Left renal pelvis (tissue), 4 donors: ENCODE measurements at places on chromosomes 16 and 17. TPM values are rescaled to one million over a fixed set of nuclear protein-coding genes. Genes with fewer than 3 reads are reported as not detected.
A peak's percentile ranks its signal among the peaks of the same experiment; 100 is the strongest.

The ZNF385C gene
- 5.2 TPM for polyA plus RNA-seq

The PRSS27 gene
- polyA plus RNA-seq, result 0.89 TPM

DNA sequence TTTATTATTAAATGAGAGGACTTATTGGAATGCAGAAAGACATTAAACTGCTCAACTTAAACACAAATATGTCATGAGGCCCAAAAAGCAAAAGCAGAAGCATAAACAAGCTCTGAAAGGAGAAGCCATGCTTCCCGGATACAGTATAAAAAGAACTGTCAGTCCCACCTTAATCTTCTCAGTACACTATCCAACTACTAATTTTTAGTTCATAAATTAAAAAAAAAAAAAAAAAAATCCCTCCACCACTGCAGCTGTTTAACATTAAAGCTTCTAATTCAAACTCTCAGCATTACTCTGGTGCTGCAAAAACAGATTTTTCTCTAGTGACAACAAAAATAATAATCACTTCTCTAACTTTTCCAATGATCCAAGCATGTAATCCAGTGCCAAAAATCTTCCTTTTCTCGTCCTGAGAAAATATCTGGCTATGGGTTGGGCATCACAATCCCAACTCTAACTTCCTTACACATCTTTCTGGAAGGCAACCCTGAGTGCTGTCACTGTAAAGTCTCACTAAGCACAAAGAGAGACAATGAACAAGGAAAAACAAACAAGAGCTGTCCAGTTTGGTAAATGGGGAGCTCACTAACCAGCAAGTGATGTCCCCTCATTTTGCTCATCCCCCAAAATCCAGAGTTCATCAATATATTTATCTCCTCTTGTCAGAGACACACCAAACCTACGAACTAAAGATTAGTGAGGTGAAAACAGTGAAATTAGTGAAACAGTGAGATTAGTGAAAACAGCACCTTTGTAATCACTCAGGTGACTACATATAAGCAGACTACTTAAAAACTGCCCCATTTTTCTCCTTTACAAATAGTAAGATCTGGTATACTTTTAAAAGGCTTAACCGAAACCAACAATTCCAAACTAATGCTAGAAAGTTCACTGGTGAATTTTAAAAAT lies 5.5 kb downstream of the USP32 start:
- DNase-seq, result no peak

DNA sequence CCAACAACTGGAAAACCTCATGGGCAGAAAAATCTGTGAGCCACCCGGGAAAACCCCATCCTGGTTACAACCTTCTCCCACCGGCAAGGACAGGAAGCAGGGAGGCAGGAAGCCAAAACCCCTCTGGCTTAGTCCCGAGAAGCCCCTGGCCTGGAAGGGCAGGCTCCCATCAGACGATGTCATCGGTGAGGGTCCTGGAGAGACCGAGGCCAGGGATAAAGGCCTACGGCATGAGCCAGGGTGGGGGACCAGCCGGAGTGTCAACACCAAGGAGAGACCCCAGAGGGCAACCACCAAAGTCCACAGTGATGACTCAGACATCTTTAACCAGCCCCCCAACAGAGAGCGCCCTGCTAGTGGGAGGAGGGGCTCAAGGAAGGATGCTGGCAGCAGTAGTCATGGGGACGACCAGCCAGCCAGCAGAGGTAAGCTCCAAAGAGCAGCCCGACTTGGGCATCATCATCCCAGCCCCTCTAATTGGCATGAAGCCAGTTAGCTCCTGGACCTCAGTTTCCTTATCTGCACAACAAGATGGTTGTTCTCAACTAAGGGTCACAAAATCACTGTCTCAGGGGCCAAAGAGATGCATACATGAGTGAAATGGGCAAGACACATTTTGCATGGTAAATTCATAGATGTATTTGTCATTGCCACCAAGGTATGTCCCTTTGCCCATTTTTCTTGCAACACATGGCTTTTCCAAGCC lies 190.7 kb downstream of the KATNIP start:
- DNase-seq, result no peak

DNA sequence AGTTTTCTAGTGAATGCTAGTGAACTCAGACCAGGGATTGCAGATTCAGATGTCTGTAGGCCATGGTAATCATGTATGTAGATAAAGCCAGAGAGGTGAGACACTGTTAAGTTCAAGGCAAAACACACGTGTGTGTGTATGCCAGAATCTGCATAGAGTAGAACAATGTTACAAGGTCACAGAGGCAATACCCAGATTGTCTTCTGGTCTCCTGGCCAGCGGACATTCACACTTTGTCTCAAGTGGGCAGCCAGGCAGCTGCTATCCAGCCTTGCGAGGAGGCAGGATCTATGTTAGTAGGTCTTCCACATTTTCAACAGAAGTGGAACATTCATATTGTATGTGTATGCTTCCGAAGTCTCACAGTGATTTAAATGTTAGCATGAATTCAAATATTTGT lies 244.4 kb downstream of the FTO start:
- DNase-seq, result no peak

- peak; percentile 45 for DNase-seq
These were observed 150.3 kb downstream of the ASIC2 start for GRCh38 chr17:33142705-33143299.

- no peak for DNase-seq
These were observed 183.0 kb downstream of the TMEM114 start for GRCh38 chr16:8407351-8407750.

DNA sequence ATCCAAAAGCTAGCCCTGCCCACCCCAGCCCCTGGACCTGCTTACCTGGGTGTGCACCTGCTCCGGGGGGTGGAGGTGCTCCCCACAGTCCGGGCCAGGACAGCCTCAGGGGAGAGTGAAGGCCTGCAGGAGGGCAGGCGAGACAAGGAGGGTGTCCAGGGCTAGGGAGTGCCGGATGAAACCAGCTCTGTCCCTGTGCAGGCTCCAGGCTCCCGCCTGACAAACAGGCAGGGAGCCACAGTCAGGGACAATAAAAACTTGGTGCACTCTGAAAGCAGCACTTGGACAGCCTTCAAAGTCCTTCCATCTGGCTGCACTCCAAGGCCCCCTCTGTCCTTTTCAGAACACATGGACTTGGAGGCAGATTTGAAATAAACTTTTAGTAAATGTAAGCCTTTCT lies 3.9 kb downstream of the PAQR4 start:
- DNase-seq, result no peak

The HOXB3 gene
- 137 TPM for polyA plus RNA-seq

- DNase-seq, result no peak
These were observed 105.3 kb downstream of the AMFR start for GRCh38 chr16:56320056-56320455.

- no peak for DNase-seq
These were observed 97.0 kb upstream of the C16orf82 start for GRCh38 chr16:26969589-26970231.

GRCh38 chr16:28531777-28532744 lies 6.7 kb downstream of the NUPR1 start:
- DNase-seq, result no peak

DNA sequence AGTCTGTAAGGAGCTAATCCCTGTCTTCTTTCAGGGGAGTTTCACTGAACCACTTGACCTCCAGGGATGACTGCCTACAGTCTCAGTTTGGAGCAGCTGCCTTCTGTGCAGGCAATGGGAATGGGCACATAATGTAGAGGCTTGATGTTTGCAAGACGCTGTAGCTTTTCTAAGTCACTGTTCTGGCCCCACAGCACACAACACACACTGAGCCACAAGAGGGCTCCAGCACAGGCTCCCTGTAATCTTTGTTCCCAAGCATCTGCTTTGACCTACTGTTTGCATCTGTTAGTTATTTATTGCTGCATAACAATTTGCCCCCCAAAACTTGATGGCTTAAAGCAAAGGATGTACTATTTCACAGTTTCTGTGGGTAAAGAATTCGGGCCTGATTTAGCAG lies 419.0 kb upstream of the ASIC2 start:
- DNase-seq, result no peak

DNA sequence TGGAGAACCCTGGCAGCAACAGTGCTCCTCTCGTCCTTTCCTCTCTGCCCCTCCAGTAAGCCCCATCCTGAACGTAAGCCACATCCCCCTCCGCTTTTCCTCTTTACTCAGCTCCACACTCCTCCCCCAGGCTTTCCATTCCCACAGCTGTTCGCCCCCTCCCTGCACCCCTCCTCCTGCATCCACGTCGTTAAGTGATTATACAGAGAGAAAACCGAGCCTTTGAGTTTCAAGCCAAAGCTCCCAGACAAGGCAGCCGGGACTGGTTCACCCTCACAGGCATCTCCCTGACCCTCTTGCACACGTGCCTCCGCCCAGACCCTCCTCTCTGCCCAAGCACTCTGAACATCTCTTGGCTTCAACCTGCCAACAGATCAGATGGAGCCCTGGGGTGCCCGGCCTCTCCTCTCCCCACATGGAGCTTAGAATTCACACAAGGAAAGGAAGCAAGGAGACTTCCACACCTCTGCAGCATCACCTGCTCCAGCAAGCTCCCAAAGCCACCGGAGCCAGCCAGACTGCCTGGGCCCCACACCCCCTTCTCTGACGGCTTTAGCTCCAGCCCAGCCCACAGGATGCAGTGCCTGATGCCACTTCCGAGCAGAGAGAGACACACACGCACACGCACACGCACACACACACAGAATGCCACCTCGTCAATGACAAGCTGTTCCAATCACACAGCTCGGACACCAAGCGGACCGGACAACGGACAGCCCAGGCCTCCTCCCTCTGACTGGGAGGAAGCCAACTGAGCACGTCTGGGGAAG lies 99.9 kb upstream of the CCL2 start:
- DNase-seq, result no peak

The GNGT2 gene
- polyA plus RNA-seq, result 1.5 TPM

GRCh38 chr16:11097094-11097786 lies 152.9 kb downstream of the CLEC16A start:
- DNase-seq, result no peak

The HOXB4 gene
- polyA plus RNA-seq, result 20.3 TPM

The TAT gene
- polyA plus RNA-seq, result 0.19 TPM

GRCh38 chr16:80517846-80518245 lies 22.9 kb upstream of the DYNLRB2 start:
- DNase-seq, result no peak

- no peak for DNase-seq
These were observed 77.1 kb downstream of the ARSG start for GRCh38 chr17:68368387-68368786.

DNA sequence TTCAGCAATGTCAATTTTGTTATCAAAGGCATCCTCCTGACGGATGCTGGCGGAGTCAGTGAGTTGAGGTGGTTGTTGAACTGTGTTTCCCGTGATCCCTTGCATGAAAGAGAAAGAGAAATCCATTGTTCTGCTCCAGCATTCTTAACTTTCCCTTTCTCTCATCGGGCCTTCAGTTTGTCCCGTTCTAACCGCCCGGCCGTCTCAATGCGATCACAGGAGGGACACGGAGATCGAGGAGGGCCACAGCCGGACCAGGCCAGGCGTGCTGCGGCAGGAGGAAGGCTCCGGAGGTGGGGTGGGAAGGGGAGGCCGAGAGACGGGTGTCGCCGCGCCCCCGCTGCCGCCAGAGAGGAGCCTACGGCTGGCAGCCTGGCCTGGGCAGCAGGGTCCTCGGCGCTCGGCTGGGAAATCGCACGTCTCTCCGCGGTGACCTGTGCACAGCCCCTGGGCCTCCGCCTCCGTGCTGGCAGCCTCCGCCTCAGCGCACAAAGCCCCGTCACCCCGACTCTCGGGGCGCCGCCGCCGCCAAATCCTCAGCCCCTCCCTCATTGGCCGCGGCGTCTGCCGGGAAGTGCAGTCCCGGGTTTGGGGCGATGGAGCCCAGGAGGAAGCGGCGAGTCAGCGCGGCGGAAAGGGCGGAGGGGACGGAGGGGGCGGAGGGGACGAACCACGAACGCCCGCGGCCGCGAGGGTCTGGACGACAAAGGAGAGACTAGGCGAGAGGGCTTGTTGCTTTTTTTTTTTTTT lies 38.1 kb downstream of the SOST start:
- peak; percentile 55 for DNase-seq

- DNase-seq, result no peak
These were observed 124.3 kb downstream of the MAP2K6 start for GRCh38 chr17:69538795-69539194.

DNA sequence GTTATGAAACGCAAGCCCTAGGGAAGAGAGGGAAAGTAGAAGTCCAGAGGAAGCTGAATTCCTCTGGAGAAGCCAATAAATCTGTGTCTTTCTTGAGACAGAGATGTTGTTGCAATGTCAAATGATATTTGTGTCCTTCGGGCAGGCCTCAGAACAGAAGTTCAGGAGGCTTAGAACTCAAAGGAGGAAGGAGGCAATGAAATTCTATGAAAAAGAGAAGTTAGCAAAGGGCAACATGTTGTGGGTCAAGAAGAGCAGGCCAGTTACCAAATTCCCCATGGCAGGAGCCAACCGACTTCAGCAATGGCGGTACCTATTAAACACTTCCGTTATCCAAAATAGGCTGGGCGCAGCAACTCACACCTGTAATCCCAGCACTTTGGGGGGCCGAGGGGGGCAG lies 109.0 kb upstream of the DHX40 start:
- DNase-seq, result no peak

The MSLN gene
- 2.3 TPM for polyA plus RNA-seq

DNA sequence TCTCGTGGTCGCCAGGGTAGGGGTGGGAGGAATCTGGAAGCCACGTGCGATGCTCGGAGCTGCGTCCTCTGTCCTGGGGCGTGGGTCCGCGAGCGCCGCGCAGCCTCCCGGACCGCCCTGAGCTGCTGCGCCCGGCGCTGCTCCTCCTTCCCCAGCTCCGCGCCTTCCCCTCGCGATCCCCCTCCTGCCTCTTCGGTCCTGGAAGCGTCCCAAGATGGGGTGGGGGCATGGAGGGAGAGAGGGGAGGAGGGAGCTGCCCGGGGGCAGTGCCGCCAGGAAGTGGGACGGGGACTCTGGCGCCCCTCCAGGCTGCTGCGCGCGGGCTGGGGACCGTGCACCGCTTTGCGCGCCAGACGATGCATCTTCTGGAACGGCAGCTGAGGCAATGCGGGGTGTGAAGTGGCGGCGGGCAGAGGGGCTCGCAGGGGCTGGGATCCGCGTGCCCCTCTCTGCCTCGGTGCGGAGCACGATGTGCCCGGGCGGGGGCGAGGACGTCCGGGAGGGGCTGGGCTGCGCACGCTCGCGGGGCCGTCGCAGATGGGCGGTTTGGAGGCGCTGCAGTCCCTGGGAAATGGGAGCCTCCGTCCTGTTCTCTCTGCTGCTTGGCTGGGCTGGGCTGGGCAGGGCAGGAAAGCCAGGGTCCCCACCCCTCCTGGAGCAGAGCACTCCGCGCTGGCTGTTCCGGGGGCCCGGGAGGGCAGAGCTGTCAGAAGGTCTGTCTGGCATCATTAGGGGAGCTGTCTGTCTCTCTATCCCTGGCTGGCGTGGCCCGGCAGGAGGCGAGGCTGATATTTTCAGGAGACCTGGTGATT lies 388.0 kb downstream of the SEC14L1 start:
- peak; percentile 46 for DNase-seq

DNA sequence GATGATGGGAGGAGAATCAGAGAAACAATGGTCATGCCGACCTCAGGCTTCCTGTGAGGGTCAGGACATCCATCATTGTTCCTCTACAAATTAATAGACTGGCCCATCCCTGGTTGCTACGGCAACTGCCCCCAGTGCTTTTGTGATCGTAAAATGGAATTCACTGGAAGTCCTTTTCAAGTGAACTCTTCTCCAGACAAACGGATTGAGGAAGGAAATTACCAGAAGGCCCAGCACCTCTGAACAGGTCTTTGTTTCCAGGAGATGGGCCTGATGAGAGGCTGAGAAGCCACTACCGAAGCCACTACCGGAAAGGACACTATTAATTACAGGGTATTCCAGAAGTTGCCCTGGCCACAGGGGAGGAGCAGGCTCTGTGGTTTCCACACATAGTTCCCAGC lies 126.0 kb downstream of the MGAT5B start:
- peak; percentile 27 for DNase-seq

The DBNDD1 gene
- polyA plus RNA-seq, result 2.7 TPM
